ENCODE measurements at places on chromosomes 1 and 21.

GRCh38 chr1:178283409-178283808, 189.5 kb downstream of the RASAL2 start:
- DNase-seq = no peak

DNA sequence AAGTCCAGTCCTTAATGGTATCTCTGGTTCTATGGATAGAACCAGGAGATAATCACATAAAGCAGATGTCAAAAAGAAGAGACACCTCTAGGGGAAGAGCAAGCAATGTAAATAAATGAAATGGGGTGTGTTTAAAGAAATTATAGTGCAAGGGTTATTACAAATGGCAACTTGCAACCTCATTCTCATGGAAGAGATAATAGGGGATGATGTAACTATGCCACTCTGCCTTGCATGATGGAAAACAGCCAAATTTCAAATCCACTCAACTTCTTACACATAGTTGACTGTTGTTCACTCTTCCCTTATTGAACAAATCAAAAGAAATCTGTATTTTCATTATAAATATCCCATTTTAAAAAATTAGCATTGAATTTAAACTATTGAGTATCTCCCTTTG, 274.0 kb upstream of the TMPRSS15 start:
- no peak for DNase-seq

DNA sequence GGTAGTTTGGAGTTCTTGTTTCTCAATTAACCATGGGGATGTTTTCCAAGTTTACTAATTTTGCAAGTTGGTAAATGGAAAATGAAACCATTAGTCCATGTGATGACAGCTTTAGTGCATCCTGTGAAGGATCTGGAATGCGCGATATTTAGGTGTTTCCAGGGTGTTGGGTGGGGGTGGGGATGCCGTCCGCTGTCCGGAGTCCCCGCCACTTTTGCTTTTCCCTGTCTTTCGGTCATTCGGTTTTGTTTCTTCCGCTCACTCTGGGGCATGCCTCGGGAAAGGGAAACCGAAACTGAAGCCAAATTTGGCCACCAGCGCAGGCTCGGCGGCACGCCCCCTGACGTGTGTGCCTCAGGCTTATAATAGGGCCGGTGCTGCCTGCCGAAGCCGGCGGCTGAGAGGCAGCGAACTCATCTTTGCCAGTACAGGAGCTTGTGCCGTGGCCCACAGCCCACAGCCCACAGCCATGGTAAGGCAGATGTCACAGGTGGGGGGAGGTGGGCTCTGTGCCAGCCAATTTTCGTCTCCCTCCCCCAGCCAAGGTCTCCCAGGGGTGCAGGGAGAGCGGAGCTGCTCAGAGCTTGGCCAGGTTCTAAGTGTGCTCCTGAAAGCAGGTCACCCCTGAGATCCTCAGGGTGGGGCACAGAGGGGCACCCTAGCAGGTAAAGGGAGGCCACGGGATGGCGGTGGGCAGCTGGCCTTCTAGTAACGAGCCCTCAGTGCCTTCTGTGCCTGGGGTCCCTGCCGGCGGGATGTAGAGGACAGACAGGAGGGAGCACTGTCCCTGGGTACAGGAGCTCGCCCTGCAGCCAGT, at the start of gene ISG15:
TSS of gene ISG15 (plus strand) at position 393 of the 817 bp plus-strand sequence. CDS start at position 470, 77 bp downstream.
- DNase-seq = peak; percentile 51

- no peak for DNase-seq
These were observed 11.3 kb downstream of the C1orf105 start for GRCh38 chr1:172431721-172432192.

DNA sequence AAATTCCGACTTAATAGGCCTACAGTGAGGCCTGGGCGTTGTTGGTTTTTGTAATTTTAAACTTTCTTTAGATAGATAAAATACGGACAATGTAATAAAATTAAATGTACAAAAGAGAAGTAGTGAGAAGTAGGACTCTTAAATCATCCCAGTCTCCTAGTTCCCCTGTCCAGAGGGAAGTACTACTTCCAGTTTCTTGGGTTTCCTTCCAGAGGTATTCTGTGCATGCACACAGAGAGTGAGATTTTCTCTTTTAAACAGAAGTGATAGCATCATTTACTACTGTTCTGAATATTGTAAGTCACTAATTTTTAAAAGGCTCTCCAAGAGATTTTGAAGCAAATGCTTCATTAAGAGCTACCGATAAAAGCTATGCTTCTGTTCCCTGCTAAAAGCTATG, 7.2 kb upstream of the FNBP1L start:
- no peak for DNase-seq

GRCh38 chr1:33372162-33372561, 51.3 kb upstream of the A3GALT2 start:
- DNase-seq = no peak

DNA sequence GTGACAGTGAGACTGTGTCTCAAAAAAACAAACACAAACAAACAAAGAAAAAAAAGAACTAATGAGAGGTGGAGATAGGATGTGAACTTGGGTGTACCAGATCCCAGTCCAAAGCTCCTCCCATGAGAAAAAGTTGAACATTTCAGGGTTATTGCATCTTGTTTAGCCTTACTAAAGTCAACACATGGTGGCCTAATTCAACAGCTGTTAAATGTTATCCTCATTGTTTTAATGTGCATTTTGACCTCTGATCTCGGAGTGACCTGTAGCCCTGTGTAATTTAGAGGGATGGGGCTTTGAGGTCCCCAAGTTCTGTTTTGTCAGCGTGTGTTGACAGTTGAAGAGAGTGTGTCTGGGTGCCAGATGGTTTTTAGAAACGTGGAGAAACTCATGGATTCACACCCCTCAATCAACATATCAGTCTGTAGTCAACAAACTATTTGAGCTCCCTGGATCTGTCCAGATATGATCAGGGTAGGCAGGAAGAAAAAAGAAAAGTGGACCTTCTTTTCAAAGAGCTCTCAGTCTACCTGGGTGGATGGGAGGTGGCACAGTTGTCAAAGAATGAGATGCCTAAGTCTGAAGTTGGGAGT, 34.7 kb downstream of the PTPRU start:
- no peak for DNase-seq

DNA sequence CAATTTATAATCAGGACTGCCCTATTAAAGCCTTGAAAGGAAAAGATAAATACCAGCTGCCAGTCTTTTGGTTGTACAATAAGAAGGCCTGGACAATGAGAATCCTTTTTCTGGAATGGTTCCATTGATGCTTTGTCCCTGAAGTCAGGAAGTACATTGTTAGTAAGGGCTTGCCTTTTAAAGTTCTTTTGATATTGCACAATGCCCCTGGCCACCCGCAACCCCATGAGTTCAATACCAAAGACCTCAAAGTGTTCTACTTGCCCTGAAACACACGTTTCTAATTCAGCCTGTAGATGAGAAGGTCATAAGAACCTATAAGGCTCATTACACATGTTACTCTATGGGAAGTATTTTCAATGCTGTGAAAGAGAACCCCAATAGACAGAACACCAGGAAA, 112.1 kb downstream of the OLFM3 start:
- DNase-seq = no peak

- peak; percentile 41 for DNase-seq
These were observed 59.8 kb downstream of the CAPN2 start for GRCh38 chr1:223771814-223772770.

DNA sequence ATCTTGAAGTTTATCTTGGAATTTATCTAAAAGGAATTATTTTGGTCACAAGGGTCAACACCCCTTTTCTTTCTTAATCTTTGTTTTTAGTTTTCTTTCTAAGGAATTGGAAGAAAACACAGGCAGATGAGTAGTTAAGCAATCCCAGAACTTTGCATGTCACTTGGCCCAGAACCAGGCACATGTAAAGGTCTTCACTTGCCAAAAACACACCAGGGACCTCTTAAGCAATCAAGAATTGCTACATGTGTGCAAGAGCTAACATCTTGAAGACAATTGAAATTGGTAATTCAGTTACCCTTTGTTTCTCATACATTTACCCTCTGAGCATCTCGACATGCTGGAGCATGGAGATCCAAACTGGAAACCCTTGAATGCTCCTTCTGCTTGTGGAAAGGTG, 114.2 kb downstream of the ZC3H11B start:
- DNase-seq = peak; percentile 61

DNA sequence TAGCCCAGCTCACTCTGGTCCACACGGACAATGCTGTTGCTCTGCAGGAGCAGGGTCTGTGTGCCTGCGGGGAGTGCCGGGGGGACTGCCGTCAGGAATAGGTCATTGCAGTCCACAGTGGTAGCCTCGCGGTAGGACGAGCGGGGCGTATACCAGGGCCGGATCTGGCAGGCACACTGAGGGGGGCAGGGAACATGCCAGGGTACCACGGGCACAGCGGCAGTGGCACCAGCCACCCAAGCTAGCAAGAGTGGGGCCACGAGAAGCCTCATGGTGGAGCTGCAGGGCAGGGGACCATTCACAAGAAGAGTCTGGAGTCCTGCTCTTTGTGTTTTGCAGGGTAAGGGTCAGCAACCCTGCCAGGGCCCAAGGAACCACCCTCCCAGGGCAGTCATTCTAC, 65.8 kb downstream of the LRRN2 start:
- no peak for DNase-seq

- DNase-seq = no peak
These were observed 17.5 kb downstream of the MTARC1 start for GRCh38 chr1:220804202-220804586.

DNA sequence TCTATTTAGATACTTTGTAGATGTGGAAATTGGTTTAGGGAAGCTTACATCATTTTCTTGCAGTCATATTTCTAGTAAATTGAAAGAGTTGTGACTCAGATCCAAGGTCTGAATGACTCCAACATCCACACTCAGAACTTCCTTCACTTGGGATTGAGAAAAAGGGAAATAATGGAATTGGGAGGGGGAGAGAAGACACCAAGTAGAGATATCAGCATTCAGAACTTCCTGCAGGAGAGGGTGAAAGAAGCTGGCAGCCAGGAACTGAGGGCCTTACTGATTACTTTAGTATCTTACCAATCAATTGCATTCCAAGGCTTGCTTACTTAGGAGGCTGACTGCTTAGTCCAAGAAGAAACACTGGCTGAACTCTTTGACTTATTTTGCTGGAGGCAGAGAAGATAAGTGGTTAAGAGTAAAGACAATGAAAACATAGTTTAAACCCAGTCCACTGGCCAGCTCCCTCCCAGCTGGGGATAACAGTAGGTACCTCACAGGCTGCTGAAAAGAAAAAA, 21.7 kb downstream of the APP start:
- no peak for DNase-seq

- no peak for DNase-seq
These were observed 25.6 kb downstream of the SYNC start for GRCh38 chr1:32676945-32677344.

DNA sequence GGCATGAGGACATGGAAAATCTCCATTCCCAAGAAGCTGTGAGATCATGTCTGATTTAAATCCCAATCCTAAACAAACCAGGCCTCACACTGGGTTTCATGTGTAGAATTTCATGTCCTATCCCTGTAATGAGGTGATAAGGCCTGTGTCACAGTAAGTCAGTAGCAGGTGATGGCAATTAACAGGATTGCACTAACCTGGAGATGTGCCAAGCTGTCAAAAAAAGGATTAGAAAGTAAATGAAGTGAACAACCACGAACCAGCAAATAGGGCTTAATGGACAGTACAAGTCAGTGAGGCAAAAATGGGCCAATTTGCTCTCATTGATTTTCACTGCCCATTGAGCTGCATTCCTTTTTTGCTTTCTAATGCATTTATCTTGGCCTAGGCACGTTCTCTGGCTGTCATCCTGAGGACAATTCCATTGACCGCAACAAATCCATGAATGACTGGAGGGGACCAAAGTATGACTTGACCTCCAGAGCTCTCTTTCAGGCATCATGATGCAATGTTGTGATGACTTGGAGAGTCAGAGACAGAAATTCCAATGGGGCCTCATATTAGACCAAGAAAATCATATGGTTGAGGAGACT, 673.6 kb upstream of the ADGRL2 start:
- DNase-seq = no peak

DNA sequence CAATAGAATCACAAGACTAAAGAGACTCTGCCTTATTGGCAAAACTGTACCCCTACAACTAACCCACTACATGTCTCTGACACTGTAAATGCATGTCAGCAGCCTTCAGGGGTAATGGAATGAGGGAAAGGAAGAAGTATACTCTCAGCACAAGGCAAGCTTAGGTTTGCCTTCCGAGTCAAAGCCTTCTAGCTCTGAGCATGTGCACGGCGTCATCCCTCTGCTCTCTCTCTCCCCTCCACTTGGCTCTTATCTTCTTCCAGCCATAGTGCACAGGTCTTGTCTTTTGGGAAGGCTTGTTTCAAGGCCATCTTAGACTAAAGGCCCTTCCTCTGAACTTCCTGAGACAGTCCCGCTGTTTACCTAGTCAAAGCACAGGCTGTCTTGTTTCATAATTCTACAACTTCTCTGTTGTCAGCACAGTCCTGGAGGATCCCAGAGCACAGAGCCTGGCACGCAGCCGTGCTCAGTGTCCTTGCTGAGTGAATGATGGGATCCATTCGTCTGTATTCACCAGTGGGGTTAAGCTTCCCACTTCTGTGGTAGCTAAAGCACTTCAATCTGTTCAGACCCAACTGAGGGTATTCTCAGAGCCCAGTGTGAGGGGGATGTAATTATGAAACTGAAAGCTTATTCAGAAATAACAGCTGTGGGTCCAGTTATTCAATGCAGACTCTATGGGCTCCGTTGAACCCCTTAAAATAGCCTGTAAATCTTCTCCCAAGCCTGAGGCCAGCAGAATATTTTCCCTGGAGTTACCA, 166.5 kb upstream of the PLD5 start:
- no peak for DNase-seq

GRCh38 chr1:96596226-96596922, 125.2 kb upstream of the PTBP2 start:
- no peak for DNase-seq

DNA sequence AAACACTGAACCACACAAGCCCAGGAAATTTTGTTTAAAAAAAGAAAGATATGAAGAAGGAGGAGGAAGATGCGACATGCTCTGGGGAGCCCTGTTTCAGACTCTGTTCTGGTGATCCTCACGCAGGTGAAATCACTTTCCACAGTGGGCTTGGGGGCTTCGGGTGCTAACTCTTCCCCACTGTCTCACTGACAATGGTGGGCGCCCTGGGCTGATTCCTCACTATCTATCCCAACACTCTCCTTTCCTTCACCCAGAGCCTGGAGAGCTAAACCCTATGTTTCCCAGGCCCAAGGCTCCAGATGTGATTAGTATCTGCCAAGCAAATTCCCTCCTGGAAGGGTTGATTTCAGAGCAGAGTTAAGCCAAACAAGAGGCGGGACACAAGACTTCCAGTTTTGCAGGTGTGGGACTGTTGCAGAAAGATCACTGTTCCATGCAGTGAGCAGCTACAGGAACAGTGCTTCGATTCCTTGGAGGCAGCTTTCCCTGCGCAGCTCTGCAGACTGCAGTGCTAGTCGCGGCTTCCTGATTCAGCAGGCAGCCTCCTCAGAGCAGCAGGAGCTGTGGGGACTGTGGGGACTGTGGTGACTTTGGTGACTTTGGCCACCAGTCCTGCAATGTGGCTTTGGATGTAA, 168.3 kb downstream of the RHOU start:
- no peak for DNase-seq

- peak; percentile 100 for DNase-seq
These were observed at the start of gene RBM15 for GRCh38 chr1:110338886-110339406. RBM15 (plus strand) TSS chr1:110339377; CDS start chr1:110339406, 29 bp downstream.

DNA sequence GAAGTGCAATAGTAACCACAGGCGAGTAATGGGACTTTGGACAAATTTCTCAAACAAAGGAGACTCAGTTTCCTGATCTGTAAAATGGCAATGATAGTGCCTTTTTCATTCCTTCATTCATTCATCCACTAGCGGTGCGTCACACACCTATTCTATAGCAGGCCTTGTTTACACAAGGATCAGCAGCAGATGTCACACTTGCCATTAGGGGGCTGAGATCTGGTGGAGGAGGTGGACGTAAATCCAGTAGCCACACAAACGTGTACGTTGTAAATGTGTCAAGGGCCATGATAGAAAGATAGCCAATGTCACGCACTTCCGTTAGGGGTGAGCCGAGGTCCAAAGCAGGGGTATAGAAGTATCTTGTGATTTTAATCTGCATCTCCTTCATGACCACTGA, 34.2 kb downstream of the SERINC2 start:
- no peak for DNase-seq
